ENCODE measurements at places on chromosomes 13 and 19. TPM values are rescaled to one million over a fixed set of nuclear protein-coding genes. Genes with fewer than 3 reads are reported as not detected.

GRCh38 chr19:13342672-13343071, 163.6 kb downstream of the CACNA1A start:
- no peak for DNase-seq

The KLK1 gene
- 7.9 TPM for total RNA-seq

The CD37 gene
- 8.2 TPM for total RNA-seq

The ZNF653 gene
- 3.5 TPM for total RNA-seq

The PGLYRP2 gene
- 1.1 TPM for total RNA-seq

DNA sequence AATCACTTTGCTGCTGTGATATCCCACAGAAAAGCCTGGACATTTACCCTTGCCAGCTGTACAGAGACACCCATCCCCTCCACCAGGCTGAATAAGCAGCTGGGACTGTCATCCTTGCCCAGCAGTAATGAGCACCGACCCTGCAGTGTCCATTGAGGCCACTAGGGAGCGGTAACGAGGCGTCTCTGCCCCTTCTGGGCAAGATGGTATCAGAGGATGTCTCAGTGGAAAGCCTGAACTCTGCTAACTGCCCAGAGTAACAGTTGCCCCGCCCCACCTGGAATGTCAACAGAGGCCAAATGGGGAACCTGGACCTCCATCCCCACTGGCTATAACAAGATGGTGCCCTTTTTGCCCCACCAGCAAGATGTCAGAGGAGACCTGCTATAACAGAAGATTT, 22.8 kb upstream of the CEACAM20 start:
- DNase-seq = no peak

DNA sequence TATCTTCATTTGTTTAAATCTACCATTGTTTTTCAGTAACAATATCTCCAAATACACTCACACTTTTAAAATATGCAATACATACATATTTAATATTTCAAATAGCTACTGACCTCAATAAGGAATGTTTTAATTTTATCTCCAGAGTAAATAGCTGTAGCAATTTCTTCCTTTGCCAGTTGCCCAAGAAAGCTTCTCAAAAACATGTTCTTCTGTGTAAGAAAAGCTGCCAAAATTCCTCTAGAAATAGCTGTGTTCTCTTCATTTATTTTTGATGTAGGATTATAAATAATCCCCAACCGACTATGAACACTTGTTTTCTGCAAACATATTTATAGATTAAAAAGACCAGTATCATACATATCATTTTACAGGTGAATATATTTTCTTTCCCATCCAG, 150.5 kb downstream of the UGGT2 start:
- DNase-seq = no peak

GRCh38 chr13:104854007-104854406, 1681.5 kb downstream of the EFNB2 start:
- DNase-seq = no peak

- DNase-seq = no peak
Observed at GRCh38 chr19:18469069-18469846, 31.3 kb upstream of the ISYNA1 start.

DNA sequence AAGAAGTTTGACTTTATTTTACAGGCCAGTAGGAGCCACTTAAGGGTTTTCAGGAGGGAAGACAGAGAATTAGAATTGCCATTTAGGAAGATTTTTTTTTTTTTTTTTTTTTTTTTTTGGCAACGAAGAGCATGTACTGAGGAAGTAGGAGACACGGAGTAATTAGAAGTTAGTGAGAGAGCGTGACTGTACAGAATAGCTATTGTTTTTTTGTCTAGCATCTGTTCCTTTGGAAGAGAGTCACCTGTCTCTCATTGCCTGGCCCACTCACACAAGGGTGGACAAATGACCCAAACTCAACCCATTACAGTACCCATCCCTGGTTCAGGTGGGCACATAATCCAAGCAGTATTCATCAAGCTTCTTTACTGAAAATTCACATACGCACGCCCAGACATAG, 166.7 kb downstream of the LACC1 start:
- DNase-seq = no peak

DNA sequence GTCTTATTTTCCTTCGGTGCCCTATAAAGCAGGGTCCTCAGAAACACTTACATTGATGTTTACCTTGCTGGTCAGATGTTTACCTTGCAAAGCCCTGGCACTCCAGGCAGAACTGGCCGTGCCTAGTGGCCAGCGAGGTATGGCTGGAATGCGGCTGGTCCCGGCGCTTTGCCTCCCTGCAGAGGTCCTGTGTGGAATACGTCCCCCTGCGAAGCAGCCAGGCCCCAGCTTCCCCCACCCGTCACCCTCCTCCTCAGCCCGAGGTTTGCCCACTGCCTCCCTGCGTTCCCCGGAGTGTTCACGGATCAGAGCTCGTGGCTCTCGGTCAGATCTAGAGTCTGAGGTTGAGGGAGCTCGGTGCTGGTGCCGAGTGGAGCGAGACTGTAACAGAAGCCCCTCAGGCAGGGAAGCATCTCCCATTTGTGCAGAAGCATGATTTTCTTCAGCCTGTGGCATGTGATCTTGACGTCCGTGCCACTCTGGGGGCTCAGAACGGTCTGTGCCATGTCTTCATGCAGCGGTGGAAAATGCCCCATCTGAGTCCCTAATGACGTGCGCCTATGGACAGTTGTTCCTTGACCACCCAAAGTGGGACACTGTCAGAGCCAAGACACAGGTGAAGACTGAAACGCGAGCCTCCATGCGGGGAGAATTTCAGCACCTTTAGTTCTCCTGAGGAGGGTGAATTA, 54.8 kb upstream of the SOX1 start:
- DNase-seq = no peak
